ENCODE measurements at places on chromosomes 4 and X. TPM values are rescaled to one million over a fixed set of nuclear protein-coding genes. Genes with fewer than 3 reads are reported as not detected.

Gene C4orf51
- not detected for total RNA-seq

Gene RXFP1
- total RNA-seq = not detected

Gene DDX3X
- 227 TPM for total RNA-seq

Gene ADRA2C
- not detected for total RNA-seq

Gene LDB2
- total RNA-seq = not detected

Gene RIPPLY1
- total RNA-seq = not detected

Gene CHST7
- total RNA-seq = 13.3 TPM

Gene GRK4
- 2.4 TPM for total RNA-seq

Gene HSD17B13
- 0.15 TPM for total RNA-seq

Gene ARHGEF38
- not detected for total RNA-seq

Gene SYP
- total RNA-seq = 1.8 TPM

Gene ADH4
- not detected for total RNA-seq

Gene NKX3-2
- total RNA-seq = not detected

Gene GUCY1A1
- not detected for total RNA-seq

Gene CXCL5
- not detected for total RNA-seq

Gene SULT1B1
- 6.7 TPM for total RNA-seq

Gene IL1RAPL2
- total RNA-seq = not detected

Gene MAGEA11
- total RNA-seq = not detected

Gene TRO
- total RNA-seq = 1.3 TPM

Gene MSX1
- total RNA-seq = not detected

Gene CT45A3
- total RNA-seq = not detected

Gene EDA2R
- 2.7 TPM for total RNA-seq

Gene CT45A5
- not detected for total RNA-seq

Gene COX7B2
- total RNA-seq = not detected

Gene FOXP3
- total RNA-seq = 12.5 TPM

Gene MTTP
- total RNA-seq = not detected

Gene DCAF12L2
- not detected for total RNA-seq

Gene RHOXF2B
- total RNA-seq = not detected

Gene CORIN
- total RNA-seq = 0.28 TPM

Gene TRMT44
- 23.7 TPM for total RNA-seq

Gene SHROOM3
- total RNA-seq = not detected

Gene SPP1
- total RNA-seq = not detected

Gene PNCK
- 0.87 TPM for total RNA-seq

Gene SLC10A4
- total RNA-seq = not detected

Gene STAP1
- 18.5 TPM for total RNA-seq
